ENCODE measurements at places on chromosomes 7 and 10.

GRCh38 chr7:157158400-157158799, 19.7 kb downstream of the UBE3C start:
- no peak for DNase-seq

- DNase-seq, result no peak
Observed at GRCh38 chr10:11602919-11603523, 8.4 kb downstream of the USP6NL start.

DNA sequence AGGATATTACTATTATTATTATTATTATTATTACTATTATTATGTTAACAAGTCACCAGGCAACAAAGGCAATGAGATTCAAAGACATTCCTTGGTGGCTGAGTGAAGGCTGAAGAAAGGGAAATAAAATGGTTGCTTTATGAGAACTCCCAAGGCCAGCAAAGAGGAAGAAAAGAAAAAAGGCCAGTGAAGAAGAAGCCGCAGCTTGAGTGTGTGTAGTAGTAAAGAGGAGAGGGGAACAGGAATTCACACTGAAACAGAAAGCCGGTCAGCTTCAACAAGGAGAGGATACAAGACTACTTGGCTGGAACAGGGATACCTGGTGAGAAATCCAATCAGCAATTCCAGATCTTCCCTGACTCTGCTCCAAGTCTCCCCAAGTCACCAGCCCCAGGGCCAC, 42.4 kb downstream of the PLXNA4 start:
- no peak for DNase-seq

- no peak for DNase-seq
Observed at GRCh38 chr7:158655931-158656441, 48.6 kb downstream of the NCAPG2 start.

GRCh38 chr10:120172356-120172755, 279.8 kb downstream of the SEC23IP start:
- DNase-seq, result no peak

GRCh38 chr10:122421742-122422141, 32.7 kb upstream of the ARMS2 start:
- DNase-seq, result no peak

GRCh38 chr10:114780577-114781184, 40.9 kb upstream of the FHIP2A start:
- DNase-seq, result no peak

GRCh38 chr7:37037286-37037685, 313.0 kb upstream of the AOAH start:
- DNase-seq, result no peak

GRCh38 chr7:48458701-48459524, 287.7 kb downstream of the ABCA13 start:
- no peak for DNase-seq

GRCh38 chr7:90347759-90348158, 1.2 kb downstream of the GTPBP10 start:
- DNase-seq, result no peak

DNA sequence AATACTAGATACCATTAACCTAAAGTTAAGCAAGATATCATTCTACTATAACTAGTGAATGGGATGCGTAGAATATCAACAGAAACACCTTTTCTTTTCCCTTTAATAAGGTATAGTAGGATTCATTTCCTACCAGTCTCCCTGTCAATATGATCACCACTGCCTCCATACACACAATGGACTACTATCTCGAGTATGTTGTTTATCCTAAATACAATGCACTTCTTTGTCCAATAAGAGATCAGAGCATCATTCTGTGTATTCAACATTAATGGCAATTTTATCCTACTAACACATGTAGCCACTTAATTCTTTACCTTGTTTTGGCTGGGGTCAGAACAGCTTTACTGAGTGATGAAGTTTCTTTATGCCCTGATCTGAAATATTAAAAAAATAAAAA, 276.3 kb downstream of the TFEC start:
- DNase-seq, result no peak

- no peak for DNase-seq
Observed at GRCh38 chr10:90447831-90448230, 410.0 kb downstream of the HTR7 start.

- no peak for DNase-seq
Observed at GRCh38 chr7:25846722-25847121, 305.3 kb upstream of the NFE2L3 start.

- DNase-seq, result no peak
Observed at GRCh38 chr7:117066668-117067067, 113.4 kb downstream of the ST7 start.

DNA sequence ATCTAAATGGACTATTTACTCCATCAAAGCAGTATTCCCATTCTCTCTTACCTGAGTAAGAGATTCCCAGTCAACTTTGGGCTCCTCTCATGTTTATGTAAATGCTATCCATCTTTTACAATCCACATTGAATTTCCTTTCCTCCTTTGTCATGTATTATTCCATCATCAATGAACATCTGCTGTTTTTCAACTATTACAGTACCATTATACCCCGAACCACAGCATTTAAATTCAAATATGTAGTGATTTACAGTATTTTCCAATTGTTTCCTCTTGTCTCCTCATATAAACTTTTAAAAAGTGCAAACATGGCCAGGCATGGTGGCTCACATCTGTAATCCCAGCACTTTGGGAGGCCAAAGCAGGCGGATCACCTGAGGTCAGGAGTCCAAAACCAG, 20.3 kb downstream of the PCLO start:
- DNase-seq, result no peak

DNA sequence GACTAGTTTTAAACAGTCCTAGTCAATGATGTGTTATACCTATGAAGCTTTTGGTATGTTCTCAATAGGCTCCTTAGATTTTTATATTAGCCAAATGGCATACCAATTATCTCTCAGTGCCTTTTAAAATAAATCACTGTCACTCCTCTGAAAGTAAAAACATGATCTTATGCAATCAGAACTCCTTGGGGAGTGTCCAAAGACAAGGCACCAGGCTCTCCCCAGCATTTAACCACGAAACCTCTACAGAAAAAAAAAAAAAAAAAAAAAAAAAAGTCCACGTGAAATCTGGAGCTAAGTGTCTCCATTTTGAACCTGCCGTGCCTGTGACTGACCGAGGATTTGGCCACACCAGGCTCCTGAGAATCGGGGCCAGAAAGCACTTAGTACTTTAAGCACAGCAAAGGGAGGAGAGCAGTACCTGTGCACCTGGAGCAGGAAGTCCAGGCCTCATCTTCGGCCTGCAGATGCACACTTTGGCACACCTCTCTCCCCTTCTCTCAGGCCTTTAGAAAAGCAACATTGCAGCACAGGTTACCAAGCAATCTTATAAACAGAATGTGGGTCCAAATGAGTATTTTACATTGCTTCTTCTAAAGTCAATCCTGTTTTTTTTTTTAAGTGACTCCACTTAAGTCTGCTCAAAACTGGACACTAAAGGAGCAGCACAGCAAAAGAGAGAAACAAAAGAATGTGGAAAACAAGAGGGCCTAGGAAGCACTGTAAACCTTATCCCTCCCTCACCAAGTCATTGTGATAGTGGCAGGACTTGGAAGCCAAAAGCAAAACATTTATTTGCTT, 1.5 kb downstream of the FAM13C start:
- no peak for DNase-seq

- no peak for DNase-seq
Observed at GRCh38 chr10:129511086-129511485, 44.0 kb downstream of the MGMT start.

DNA sequence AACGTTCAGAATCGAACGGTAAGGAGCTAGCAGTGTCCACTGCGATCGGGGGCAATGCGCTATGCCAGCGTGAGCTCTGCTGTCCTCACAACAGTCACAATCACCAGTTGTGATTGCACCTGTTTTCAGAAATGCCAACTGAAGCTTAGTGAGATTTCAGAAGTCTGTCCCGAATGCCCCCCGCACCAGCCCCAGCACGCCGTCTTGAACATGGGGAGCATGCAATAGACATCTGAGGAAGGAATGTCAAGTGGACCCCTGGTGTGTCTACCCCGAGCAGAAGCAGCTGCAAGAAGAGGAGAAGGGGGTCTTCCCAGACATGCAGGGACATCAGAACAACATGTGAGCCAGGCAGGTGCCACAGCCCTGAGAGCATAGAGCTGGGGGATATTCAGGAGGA, 125.7 kb upstream of the CHST15 start:
- DNase-seq, result no peak

GRCh38 chr7:111290419-111290818, 199.5 kb downstream of the LRRN3 start:
- no peak for DNase-seq

GRCh38 chr10:65742906-65743305, 1182.9 kb upstream of the LRRTM3 start:
- no peak for DNase-seq

DNA sequence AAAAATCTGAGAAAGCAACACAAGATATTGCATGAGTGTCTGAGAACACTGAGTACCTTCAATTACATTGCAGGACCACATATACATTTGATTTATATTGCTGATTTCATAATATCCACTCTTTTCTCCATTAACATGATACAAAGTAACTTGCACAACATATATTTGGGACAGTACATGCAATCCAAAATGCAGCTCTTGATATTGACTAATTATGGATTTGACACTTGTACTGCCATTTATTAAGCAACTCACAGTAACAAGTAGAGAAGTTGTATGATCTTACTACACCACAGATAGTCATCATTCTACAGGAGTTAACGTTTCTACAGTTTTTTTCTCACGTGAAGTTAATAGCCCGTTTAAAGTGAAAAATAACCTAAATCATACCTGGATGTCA, 46.7 kb downstream of the USP6NL start:
- DNase-seq, result no peak

GRCh38 chr10:103983367-103983911, 16.5 kb downstream of the SLK start:
- DNase-seq, result no peak

GRCh38 chr10:17867056-17867455, 57.9 kb downstream of the MRC1 start:
- DNase-seq, result no peak

- no peak for DNase-seq
Observed at GRCh38 chr10:36110097-36110496, 468.0 kb upstream of the FZD8 start.

DNA sequence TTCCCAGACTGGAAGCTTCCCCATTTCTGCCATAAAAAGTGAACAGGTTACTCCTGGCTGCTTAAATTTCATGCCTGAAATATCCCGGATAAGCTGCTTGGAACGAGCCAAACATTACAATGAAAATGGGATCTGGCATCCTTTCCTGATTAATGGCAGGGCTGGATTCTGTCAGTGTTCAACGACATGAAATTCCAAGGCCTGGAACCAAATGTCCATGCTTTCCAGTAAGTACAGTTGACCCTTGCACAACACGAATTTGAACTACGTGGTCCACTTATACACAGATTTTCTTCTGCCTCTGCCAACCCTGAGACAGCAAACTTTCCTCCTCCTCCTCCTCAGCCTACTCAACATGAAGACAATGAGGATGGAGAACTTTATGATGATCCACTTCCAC, 65.4 kb downstream of the SGMS1 start:
- no peak for DNase-seq

DNA sequence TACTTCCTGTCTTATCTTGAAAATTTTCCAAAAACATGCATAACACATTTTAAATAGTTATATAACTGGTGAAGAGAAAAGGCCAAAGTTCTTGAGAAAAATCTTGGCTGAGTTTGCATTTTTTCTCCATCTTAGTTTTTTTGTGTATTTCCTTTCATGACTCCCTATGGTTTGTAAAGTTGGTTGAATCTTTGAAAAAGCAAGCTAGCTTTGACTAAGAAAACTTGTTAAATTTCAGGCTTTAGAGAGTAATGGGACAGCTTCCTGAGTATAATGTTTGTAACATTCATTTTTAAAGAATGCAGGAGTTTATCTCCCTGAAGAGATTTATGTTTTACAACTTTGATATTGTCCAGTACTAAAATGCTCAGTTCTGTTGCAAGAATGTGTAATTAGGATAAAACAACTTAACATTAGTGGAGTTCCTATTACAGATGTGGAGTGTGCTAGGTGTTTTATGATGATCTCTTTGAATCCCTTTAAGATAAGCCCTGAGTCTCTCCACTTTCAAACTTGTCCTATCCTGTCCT, 11.1 kb upstream of the HERPUD2 start:
- DNase-seq, result no peak

DNA sequence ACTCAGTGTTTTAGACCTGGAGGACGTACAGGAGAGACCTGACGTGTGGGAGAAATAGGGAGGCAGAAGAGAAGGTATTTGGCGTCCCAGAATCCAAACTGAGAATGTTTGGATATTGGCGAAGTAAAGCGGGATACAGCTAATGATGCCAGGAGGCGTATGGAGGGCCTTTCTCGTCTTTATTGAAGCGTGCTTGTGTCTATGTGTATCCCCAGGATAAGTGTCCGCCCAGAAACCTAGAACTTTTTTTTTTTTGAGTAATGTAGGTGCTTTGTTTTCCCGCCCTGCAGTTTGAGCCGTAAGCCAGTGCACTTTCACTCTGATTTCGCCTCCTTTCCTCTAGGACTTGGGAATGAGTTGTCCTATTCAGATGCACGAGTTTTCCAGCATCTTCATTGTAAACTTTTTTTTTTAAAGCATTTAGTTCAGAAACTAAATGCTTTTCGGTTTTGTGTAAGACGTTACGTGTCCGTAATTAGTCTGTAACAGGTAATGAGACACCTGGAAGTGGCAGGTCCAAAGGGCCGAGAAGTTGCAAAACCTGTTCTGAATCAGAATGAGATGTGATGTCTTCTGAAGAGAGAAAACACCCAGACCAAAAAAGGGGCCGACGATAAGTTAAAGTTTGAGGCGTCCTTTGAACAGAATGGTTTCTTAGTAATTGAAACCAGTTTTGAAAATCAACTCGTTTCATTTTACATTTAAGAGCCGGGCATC, 746 bp downstream of the ARL5B start:
- no peak for DNase-seq

Data from activated CD4-positive, alpha-beta T cell treated with anti-CD3 and anti-CD28 coated beads for 1 hour (primary cell).